ENCODE measurements at places on chromosomes 6 and 20. TPM values are rescaled to one million over a fixed set of nuclear protein-coding genes. Genes with fewer than 3 reads are reported as not detected.

The KCNK15 gene
- total RNA-seq: 2.9 TPM

The SLC44A4 gene
- not detected for total RNA-seq

The PANK2 gene
- 58.3 TPM for total RNA-seq

The NRN1 gene
- not detected for total RNA-seq

The RNF217 gene
- total RNA-seq: 0.09 TPM

The CST5 gene
- total RNA-seq: not detected

The EFCAB8 gene
- 2.0 TPM for total RNA-seq

DNA sequence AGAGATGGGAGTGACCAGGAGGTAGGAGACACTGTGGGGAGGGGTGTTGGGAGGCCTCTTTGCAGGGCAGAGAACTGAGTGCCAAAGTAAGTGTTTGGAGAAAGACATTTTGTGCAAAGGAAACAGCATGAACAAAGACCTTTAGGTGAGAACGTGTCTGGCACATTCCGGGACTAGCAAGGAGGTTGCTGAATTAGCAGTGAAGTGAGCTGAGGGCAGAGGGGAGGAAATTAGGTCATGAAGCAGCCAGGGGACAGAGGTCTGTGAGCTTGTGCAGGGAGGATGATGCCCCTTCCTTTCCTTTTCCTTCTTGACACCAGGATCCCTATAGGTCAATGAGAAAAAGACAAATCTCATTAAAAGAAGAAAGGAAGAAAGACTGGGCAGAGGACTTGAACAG is 21.4 kb upstream of the AHCY start:
- H3K4me3 ChIP-seq: no peak overlapping the region
- no peak overlapping the region for H3K27ac ChIP-seq
- H3K27me3 ChIP-seq: no peaks in the 10 kb centered on the region
- DNase-seq: no peak
- peaks cover 7% of the 10 kb centered on the region for H3K4me1 ChIP-seq

- peaks cover 5% of the 10 kb centered on the region for H3K36me3 ChIP-seq
- H3K27me3 ChIP-seq: no peaks in the 10 kb centered on the region
- no peak overlapping the region for H3K27ac ChIP-seq
- no peak overlapping the region for H3K4me3 ChIP-seq
Measured at GRCh38 chr20:51628533-51629398, 86.2 kb upstream of the NFATC2 start.

DNA sequence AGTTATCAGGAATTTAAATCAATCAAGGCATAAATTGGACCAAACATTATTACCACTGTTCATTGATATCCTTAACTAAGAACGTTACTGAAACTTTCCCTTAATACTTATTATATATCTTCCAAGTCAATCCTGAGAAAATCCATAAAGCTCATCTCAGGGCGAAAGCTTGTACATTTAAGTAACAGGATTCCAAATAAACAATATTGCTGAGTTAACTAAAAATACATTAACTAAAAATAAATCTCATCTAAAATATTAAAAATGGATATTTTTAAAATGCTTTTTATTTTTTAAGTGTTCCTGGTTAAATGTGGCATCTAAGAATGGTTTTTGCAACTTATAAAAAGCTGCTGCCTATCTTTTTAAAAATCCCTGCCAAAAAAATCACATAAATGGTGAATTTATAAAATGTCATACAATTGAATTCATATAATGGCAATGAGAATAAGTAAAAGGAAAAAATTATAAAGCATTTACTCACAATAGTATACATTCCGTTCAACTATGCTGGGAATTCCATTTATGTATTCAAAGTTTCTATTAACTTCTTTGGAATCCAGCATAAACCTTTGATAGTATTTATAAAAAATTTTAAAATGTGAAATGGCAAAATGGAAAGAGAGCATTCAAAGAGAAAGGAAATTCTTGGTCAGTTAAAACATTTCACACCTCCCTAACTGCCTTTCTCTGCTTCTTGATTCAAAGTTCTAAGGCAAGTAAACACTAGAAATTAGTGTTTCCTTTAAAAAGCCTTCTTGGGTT is 20.8 kb upstream of the GMDS start:
- no peak overlapping the region for H3K27ac ChIP-seq
- no peaks in the 10 kb centered on the region for H3K27me3 ChIP-seq
- H3K4me1 ChIP-seq: no peaks in the 10 kb centered on the region
- H3K36me3 ChIP-seq: no peaks in the 10 kb centered on the region
- DNase-seq: no peak

GRCh38 chr6:117262799-117263198 is 2.6 kb upstream of the VGLL2 start:
- DNase-seq: no peak
- no peaks in the 10 kb centered on the region for H3K4me1 ChIP-seq
- no peak overlapping the region for H3K4me3 ChIP-seq

DNA sequence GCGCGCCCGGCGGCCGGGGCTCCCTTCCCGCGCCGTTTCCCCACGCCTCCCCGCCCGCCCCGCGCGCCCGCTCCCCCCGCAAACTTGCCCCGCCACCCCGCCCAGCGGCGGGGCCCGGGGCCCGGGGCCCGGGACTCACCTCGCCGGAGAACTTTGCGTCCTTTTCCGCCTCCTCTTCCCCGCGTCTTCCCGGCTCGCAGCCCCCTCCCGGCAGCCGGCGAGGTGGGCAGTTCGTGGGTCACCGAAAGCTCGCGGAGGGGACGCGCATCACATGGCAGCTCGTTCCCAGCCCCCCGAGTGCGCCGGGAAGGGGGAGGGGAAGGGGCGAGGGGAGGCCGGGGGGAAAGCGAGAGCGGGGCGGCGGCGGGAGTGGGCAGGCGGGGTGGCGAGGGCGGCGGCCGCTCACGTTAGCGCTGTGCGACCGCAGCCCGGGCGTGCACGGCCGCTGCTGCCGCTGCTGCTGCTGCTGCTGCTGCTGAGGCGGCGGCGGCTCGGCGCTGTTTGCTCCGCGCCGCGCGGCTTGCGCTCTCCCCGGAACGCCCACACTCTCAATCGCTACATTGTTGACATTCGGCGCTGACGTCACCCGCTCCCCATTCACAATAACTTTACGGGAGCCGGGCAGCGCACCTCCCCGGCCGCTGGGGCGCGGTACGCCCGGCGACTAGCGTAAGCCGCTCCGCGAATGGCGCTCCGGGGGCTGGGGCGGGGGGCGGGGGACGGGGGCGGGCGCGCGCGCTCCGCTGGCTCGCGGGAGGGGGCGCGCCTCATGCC is at the start of gene BACH2:
TSS of gene BACH2 (minus strand) at position 503 of the 774 bp plus-strand sequence. CDS start 287,999 bp downstream, outside the sequence.
- DNase-seq: peak; percentile 74
- peaks cover 7% of the 10 kb centered on the region for H3K4me1 ChIP-seq
- H3K4me3 ChIP-seq: peak within 1 kb of the TSS; percentile 64
- H3K27ac ChIP-seq: no peak within 1 kb of the TSS
- H3K27me3 ChIP-seq: peaks cover 7% of the 10 kb centered on the region
- H3K36me3 ChIP-seq: no peaks in the 10 kb centered on the region

GRCh38 chr6:46273911-46274310 is 103.1 kb upstream of the ENPP5 start:
- H3K4me1 ChIP-seq: no peaks in the 10 kb centered on the region
- no peaks in the 10 kb centered on the region for H3K36me3 ChIP-seq
- no peak overlapping the region for H3K4me3 ChIP-seq
- DNase-seq: no peak
- H3K27me3 ChIP-seq: no peaks in the 10 kb centered on the region

- H3K4me1 ChIP-seq: no peaks in the 10 kb centered on the region
- DNase-seq: no peak
- H3K27ac ChIP-seq: no peak overlapping the region
- no peak overlapping the region for H3K4me3 ChIP-seq
Measured at GRCh38 chr6:135085700-135086413, 31.2 kb upstream of the HBS1L start.

GRCh38 chr20:11780765-11781369 is 136.8 kb upstream of the BTBD3 start:
- DNase-seq: no peak
- H3K36me3 ChIP-seq: no peaks in the 10 kb centered on the region
- no peak overlapping the region for H3K27ac ChIP-seq
- no peaks in the 10 kb centered on the region for H3K27me3 ChIP-seq
- no peak overlapping the region for H3K4me3 ChIP-seq

DNA sequence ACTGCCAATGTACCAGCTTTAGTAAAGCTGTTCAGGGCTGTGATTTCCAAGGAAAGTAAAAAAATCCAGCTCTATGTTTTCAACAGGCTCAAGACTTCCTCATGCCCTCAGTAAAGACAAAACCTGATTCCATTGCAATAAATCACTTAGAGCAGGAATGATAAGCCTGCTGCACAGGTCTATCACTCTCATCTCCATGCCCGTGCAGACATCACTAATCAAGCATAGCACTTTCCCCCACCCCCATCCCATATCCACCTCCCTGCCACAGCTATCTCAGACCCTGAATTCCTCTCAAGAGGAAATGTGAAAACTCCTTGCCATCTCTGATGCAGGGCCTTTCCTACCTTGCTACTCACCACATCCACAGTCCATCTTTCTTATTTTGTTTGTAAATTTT is 554.9 kb downstream of the MAFB start:
- no peak overlapping the region for H3K27ac ChIP-seq
- no peaks in the 10 kb centered on the region for H3K36me3 ChIP-seq
- H3K27me3 ChIP-seq: no peaks in the 10 kb centered on the region
- no peak for DNase-seq
- no peak overlapping the region for H3K4me3 ChIP-seq

GRCh38 chr6:100271625-100272024 is 193.1 kb downstream of the SIM1 start:
- H3K27me3 ChIP-seq: no peaks in the 10 kb centered on the region
- H3K27ac ChIP-seq: no peak overlapping the region
- H3K4me3 ChIP-seq: no peak overlapping the region
- H3K4me1 ChIP-seq: no peaks in the 10 kb centered on the region

DNA sequence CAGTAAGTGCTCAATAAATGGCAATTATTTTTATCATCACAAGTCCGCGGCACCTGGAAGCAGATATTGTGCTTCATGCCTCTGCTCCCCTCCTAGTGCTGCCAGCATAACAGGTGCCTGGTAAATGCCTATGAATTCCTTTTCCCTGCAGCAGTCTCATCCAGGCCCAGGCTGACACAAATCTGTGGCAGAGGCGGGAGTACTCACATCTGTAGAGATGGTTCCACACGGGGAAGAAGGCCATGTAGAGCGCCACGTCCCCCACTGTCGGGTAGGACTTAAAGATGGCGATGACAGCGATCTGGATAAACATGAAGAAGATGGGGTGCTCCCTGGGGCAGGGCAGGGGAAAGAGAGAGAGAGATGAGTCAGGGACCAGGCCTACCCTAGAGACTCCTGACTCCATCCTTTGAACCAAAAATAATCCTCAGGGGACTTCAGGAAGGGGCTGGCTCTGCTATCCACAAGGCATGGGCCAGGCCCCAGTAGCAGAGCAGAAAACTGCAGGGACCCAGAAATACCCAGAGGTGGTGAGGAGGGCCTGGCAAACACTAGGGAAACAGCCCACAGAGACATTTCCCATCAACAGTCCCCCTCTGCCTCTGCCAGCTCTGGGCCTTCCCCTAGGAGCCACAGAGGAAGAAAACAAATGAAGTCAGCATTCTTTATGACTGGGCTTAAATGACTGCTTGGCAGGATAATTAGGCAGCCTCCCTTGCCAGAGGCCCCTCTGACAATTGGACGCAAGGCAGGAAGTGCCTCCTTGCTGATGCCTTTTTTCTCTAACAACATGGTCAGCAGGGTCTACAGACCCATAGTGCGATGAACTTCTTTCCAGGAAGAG is 23.0 kb downstream of the MAP1LC3A start:
- H3K4me3 ChIP-seq: no peak overlapping the region
- peaks cover 20% of the 10 kb centered on the region for H3K4me1 ChIP-seq
- H3K36me3 ChIP-seq: no peaks in the 10 kb centered on the region

DNA sequence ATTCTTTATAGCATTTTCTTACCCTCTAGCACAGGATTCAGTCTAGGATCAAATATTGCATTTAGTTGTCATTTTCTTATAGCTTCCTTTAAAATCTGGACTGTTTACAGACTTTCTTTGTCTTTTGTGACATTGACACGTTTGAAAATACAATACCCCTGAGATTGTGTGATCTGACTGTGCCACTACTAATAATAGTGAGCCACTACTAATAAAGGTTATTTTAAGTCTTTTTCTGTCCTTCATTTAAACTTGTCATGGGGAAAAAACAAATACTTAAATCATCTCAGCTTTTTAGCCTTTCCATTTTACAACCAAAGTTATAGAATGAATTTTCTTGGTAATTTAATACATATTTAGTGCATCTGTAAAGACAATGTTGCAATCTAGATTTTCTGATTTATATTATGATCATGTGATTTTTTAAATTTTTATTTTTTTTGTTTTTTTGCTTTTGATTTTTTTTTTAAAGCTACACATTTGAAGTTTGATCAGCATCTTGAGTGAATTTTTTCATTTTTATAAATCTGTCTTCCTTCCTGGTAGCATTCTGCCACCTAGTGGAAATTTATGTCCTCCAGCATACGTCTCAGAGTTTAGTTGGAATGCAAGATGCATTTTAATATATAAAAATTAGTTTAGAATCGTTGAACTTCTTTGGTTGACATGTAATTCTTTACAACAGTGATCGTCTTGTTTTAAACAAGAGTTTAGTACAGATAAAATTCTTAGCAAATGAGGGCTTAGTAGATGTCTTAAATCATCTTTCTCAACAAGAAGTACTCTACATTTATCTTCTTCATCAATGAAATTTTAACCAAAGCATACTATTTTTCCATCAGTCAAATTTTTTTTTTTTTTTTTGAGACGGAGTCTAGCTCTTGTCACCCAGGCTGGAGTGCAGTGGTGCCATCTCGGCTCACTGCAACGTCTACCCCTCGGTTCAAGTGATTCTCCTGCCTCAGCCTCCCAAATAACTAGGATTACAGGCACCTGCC is 119.4 kb downstream of the NCOA3 start:
- H3K27ac ChIP-seq: peak overlapping the region; percentile 4
- H3K4me3 ChIP-seq: no peak overlapping the region
- no peak for DNase-seq
- H3K36me3 ChIP-seq: no peaks in the 10 kb centered on the region
- H3K4me1 ChIP-seq: 0 out of 2 replicates have a peak, but pooled peaks cover 6% of the 10 kb centered on the region
- H3K27me3 ChIP-seq: no peaks in the 10 kb centered on the region

DNA sequence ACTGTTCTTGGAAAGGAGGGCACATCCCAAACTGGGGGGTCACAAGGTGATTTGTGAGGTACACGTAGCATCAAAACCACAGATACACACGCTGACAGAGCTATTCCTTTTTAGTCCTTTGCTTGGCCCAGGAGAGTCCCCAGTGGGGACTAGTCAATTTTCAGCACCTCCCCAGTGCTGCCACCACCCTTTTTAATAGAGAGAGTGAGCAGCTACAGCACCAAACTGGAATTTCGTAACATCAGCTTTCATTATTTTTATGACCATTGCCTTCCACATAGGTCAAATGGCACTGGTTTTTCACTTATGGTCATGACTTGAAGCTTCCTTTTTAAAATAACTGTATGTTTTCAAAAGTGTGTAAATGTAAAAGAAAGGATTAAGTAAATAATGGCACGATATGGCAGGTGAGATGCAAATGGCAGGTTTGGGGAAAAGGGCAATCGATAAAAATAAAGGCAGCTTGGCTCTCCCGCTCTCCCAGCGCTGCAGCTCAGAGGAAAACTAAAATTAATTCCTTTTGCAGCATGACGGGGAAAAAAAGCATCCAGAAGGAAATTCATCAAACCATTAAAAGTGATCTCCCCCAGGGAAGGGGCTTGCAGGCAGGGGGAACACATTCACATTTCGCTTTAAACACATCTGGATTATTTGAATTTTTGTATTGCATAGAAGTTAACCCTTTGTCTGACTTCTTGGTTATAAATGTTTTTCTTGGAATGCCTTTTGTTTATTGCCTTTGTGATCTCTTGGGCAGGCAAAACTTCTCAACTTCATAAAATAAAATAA is 95.2 kb downstream of the ANKRD60 start:
- H3K4me1 ChIP-seq: no peaks in the 10 kb centered on the region
- H3K27me3 ChIP-seq: peaks cover 5% of the 10 kb centered on the region
- H3K4me3 ChIP-seq: no peak overlapping the region
- H3K27ac ChIP-seq: no peak overlapping the region
- no peak for DNase-seq
- H3K36me3 ChIP-seq: no peaks in the 10 kb centered on the region
